ENCODE measurements at places on chromosomes 2 and 18. TPM values are rescaled to one million over a fixed set of nuclear protein-coding genes. Genes with fewer than 3 reads are reported as not detected.

DNA sequence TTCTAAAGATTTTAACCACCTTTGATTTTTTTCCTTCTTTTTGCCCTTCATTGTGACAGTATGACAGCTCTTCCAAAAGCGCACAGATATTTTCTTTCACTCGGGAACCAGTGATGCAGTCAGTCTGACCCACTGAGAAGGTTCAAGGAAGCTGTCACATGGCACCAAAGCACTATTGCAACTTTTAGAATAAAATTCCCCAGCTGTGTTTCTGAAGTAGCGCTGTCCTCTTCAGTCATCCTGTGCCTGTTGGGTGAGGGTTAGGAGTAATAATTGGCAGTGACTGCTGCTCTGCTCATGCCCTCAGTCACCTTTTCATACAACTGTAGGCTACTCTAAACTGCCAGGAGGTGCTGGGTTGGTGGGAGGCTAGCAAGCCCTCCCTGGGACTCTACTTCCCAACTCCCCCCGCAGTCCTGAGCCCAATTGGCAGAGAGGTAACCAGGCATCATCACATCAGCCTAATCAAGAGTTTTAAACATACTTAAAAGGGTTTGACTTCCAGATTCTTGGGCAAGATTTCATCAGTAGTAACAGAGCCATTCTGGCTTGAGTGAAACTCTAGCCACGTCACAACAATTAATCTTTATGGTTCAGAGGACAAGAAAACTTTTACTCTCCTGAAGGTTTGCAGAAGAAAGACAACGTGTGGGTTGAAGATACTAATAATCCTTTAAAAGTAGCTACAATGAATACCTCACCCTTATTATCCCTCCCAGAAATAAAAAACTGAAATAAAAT, 473.3 kb downstream of the FBXO15 start:
- no peak for DNase-seq

GRCh38 chr18:59707306-59707705, 10.1 kb upstream of the CCBE1 start:
- no peak for DNase-seq

The HAAO gene
- not detected for total RNA-seq

GRCh38 chr18:48928787-48929186, 22.0 kb downstream of the SMAD7 start:
- peak; percentile 93 for DNase-seq

The REG3G gene
- not detected for total RNA-seq

DNA sequence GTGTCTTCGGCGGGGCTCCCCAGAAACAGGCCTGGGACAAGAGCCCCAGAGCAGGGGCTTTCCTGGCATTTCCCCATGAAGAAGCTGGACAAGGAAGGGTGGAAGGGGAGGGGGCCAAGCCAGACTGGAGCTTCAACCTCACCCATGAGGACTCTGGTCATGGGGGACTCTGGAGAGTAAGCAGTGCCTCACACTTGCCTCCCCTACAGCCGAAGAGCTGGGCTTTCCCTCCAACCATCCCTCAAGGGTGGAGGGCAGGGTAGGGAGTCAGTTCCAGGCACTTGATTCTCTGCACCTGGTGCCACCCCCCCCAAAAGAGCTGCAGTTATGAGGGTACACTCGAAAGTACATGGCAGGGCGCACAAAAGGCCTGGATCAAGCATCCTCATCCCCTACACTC, 246.6 kb downstream of the TFCP2L1 start:
- DNase-seq: no peak

DNA sequence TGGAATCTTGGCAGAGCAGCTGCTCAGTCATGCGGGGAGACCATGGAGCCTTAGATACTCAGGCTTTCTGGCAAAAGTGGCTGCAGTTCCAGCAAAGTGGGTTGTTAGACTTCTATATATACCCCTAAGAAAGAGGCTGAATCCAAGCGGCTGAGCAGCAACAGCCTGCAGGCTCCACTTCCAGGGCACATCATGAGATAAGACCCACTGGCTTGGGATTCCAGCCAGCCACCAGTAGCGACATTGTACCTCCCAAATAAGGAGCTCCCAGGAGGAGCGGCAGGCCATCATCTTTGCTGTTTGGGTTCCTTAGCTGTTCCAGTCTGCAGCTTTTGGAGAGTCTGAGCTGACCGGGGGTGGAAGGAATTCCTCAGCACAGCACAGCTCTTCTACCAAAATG, 150.3 kb upstream of the ST6GAL2 start:
- no peak for DNase-seq

The VWC2L gene
- total RNA-seq: not detected

GRCh38 chr18:58698701-58699193, 27.5 kb downstream of the MALT1 start:
- DNase-seq: no peak

- DNase-seq: peak; percentile 88
These were observed 18.5 kb upstream of the EML6 start for GRCh38 chr2:54704688-54705605.

The MROH2A gene
- 2.6 TPM for total RNA-seq

The CYP26B1 gene
- not detected for total RNA-seq

GRCh38 chr2:19313553-19313952, 44.9 kb downstream of the OSR1 start:
- DNase-seq: no peak

DNA sequence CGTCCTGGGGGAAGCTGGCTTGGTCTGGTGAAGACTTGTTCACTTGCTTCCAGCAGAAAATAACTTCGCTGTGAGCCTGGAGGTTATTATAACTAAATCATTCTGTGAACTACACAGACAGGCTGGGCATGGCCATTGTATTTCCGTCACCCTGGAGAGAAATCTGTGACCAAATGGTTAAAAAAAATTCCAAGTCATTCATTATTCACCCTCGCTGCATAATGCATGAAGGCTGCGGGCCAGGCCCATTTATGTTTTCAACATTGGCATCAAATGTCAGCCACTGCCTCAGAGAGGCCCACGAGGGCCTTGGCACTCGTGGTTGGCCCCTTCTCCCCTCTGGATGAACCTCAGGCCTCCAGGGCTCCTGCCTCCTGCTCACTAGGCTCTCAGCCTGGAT, 57.7 kb downstream of the RRM2 start:
- no peak for DNase-seq

The TUBB6 gene
- 0.48 TPM for total RNA-seq

DNA sequence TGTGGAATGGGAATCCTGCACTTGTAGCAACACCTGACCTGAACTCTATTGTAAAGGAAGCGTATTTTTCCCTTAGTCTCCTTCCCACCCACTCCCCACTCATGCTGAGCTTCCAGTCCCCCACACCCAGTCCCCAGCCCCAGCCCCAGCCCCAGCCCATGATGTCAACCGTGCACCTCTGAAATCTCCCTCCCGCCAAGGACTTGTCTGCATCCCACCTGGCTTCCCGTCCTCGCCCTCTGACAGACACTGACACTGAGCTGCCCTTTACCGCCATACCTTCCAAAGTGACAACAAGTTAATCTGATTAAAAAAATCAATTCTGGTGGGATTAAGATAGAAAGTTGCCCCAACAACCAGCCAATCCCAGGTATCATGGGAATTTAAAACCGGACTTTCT, 213.6 kb upstream of the CELF4 start:
- no peak for DNase-seq

- no peak for DNase-seq
These were observed 21.6 kb upstream of the SLC20A1 start for GRCh38 chr2:112623913-112624777.

DNA sequence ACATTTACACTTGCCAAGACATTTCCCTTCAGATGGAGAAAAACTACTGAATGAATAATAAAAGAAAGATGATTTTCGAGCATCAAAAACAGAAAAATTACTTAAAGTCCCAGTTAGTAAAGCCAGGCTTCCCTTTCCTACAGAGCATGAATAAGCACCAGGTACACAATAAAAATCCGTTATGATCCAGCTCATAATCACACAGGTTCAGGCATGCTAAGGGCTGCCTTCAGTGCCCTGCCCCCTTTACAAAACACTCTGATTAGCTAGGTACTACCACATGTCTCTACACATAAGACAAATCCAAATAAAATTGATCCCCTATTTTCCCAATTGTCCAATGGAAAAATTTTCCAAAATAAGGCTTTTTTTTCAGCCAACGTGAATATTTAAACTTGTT, 413.2 kb upstream of the LRATD1 start:
- no peak for DNase-seq

GRCh38 chr2:239500574-239501550, 100.0 kb upstream of the HDAC4 start:
- no peak for DNase-seq

DNA sequence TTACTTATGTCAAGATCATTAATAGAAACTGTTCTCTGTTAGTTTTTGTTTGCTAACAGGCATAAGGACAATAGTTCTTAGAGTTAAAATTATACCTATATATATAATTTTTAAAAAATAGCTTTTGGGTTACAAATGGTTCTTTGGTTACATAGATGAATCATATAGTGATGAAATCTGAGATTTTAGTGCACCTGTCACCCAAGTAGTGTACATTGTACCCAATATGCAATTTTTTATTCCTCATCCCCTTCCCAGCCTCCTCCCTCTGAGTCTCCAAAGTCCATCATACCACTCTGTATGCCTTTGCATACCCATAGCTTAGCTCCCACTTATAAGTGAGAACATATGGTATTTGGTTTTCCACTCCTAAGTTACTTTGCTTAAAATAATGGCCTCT, 26.4 kb downstream of the SLC4A1AP start:
- no peak for DNase-seq

The L3MBTL4 gene
- total RNA-seq: 15.2 TPM

DNA sequence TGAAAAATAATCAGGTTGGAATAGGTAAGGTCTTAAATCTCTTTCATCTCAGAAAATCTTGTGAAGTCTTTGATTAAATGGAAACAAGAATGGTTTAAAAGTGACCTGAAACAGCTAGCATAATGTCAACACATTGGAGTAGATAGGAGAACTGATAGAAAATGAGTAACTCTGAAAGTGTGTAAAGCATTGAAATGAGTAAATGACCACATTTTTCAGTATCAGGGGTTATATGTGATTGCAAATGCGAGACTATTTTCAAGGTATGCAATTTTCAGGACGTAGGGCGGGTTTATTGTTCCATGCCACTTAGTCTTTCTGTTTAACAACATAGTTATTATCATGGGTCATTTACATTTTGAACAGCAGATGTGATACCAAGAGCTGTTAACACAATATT, 1383.2 kb downstream of the LRP1B start:
- DNase-seq: no peak

GRCh38 chr2:175048275-175048674, 43.1 kb upstream of the CHN1 start:
- DNase-seq: no peak

- no peak for DNase-seq
These were observed 46.0 kb upstream of the PAX8 start for GRCh38 chr2:113324684-113325160.

The MYL12B gene
- 254 TPM for total RNA-seq

Measured in Karpas-422 (cell line).